ENCODE measurements at places on chromosomes 11 and 22.

DNA sequence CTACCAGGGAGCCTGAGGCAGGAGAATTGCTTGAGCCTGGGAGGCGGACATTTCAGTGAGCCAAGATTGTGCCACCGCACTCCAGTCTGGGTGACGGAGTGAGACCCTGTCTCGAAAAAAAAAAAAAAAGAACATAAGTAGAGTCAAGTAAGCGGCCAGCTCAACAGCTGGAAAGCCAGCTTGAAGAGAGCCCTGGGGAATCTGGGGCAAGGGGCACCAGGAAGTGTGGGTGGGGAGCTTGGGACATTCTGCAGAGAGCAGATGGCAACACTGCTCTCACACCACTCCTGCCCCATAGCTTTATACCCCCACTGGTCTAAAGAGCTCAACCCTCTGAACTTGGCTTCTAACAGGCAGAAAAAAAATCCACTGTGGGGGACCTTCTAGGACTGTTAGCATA is 505.6 kb downstream of the BUD13 start:
- DNase-seq = no peak

DNA sequence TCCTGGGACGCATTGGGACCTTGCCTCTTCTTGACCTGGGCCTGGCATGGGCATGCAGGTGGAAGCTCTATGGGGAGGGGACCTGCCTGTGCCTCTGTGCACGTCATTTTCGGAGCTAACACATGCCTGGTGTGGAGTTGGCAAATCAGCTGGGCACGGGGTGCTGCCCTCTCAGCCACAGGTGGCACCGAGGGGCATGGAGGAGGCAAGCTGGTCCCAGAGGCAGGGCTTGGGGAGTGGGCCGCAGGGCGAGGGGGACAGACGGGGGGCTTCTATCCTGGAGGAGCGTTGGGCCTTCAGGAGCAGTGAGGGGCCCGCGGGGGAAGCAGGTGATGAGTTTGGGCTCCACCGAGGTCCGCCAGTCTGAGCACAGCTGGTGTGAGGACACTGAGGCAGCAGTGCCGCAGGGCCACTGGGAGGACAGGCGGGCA is 362.0 kb downstream of the TBC1D22A start:
- no peak for DNase-seq

GRCh38 chr11:131404010-131404409 is 33.6 kb downstream of the NTM start:
- DNase-seq = no peak

DNA sequence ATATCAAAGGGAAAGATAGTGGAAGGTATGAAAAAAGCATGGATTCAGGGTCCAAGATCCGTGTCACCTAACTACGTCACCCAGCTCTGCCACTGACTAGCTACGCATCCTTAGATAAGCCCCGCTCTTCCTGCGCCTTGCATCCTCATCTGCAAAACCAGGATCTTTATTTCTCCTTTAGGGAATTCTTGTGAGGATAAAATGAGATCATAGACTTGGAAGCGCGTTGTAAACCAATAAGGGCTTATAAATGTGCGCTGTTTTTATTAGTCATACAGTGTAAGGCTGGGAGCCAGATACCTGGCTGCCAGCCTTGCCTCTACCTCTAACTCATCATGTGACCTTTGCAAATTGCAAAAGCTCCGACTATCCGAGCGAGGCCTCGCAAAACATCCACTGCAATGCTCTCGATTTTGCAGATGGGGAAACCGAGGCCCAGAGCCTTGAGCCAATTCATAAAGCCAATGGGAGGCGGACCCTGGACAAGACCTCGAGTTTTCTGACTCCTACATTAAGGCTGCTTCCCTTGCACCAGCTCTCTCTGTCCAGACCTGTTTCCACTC is 753 bp downstream of the PRPF19 start:
- no peak for DNase-seq

- DNase-seq = no peak
Observed at GRCh38 chr22:23984430-23984829, 4.5 kb downstream of the GSTT2 start.

DNA sequence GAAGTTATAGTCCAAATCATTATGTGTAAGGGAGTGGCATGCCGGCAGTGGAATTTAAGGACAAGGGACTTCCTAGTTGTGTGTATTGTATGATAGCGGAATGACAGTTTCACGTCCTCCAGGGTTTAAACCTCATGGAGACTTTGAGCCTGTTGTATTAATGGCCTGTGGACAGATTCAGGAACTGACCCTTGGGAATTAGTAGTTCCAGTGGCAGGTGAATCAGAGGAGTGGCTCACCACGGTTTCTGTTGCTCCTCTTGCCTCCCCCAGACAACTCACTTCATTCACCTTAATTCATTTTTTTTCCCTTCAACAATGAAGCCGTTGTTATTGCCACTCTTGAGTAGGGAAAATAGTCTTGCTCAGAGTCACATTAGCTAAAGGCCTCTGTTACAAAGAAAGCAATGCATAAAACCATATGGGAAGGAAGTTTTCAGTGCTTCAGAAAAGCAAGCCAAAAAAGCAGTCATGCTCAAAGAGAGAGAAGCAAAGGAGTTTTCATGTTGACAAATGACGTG is 22.6 kb downstream of the AMOTL1 start:
- DNase-seq = no peak

DNA sequence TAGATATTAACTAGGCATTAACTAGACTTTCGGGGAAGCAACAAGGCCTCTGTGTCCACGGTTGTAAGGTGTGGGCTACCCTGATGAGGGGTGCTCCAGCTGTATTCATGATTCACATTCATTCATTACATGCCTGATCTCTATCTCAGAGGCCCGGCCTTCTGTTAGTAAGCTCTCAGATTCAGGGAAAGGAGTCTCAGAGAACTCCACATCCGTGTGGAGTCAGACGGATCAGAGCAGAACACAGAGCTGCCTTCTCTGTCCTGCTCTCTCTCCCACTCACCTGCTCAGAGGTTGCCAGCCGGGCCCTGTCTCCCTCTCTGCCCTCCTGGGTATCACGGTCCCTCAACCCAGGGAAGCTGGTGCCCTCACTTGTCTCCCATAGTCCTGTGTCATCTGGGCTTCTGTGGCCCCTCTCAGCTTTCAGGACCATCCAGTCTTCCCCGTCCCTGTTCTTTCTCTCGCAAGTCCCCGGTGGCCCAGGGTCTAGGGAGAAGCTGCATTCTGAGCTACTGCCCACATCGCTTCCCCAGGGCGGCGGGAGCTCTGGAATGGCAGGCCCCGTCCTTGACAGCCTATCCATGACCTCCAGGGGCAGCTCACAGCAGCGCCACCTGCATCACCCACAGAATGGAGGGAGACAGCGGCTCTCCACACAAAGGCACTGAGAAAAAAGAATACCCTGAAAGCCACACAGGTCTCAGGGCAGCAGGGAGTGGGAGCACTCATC is 4.3 kb downstream of the TP53AIP1 start:
- no peak for DNase-seq

- DNase-seq = no peak
Observed at GRCh38 chr22:44090571-44090905, 66.4 kb downstream of the PARVB start.

DNA sequence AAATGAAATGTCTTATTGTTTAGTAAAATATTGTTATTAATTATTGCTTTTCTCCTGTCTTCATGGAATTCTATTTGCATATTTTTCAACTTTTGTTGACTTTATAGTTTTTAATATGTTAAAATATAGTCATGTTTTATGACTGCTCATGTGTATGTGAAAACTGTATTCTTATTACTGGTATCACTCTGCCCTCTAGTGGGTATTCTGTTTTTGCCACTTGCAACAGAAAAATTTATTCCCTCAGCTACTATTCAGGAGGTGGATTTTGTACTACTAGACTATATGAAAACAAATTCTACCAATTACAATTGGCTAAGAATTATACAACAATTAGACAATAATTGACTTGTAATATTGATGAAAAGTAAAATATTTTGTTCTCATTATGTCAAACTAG is 45.0 kb downstream of the OR4C6 start:
- DNase-seq = no peak

- DNase-seq = no peak
Observed at GRCh38 chr11:112778091-112778876, 182.9 kb upstream of the NCAM1 start.

DNA sequence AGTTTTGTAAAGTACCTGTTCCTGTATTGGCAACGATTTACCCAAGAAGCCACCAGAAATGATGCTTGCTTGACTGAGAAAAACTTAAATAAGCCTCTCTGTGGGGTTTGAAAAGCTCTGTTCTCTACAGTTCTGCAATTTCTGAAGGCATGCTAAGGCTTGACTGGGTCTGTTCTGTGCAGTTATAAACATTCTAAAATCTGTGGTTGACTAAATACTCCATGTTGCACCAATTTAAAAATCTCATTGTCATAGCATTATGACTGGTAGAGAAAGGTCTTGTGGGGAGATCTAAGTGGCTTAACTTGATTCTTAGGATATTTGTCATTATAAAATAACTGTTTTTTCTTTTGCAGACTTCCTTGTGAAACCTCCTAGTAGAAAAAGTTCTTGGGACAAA is 73.7 kb downstream of the MTMR3 start:
- no peak for DNase-seq

DNA sequence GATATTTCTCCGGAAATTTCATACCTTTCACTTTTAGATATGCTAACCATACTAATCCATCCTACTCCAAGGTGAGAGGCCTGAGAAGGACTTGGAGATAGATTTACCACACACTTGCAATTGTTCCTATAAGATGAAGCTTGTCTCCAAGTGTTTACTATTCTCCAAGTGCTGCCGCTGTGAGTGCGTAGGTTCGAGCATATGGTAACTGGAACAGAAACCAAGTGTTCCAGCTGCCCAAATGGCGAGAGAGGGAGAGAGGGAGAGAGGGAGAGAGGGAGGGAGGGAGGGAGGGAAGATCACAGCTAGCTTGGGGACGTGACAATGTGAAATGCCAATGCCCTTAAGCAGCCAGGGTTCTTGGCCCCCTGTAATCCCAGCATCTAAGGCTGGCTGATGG is 21.5 kb downstream of the ASCC2 start:
- DNase-seq = no peak

DNA sequence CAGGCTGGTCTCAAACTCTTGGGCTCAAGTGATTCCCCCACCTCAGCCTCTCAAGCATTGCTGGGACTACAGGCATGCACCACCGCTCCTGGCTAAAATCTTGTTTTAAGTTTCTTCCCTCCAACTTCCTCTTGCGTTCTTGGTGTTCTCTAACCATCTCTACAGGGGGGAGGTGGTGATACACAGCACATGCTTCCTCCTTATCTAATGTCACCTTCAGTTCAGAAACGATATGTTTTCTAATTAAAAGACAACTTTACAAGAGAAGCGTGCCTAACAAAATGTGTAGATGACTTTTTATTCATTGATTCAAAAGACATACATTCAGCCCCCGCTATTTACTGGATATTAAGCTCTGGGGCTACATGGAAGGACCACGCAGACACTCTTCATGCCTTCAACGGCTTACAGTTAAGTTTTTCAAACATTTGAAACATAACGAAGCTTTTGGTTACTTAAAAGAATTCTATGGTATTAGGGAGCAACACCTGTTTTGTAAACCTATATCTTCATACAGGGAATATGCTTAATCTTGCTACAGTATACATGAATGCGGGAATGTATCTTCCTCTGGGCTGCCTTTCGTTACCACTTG is 933 bp upstream of the DLAT start:
- no peak for DNase-seq

GRCh38 chr11:109707411-109707810 is 285.4 kb downstream of the C11orf87 start:
- DNase-seq = no peak

DNA sequence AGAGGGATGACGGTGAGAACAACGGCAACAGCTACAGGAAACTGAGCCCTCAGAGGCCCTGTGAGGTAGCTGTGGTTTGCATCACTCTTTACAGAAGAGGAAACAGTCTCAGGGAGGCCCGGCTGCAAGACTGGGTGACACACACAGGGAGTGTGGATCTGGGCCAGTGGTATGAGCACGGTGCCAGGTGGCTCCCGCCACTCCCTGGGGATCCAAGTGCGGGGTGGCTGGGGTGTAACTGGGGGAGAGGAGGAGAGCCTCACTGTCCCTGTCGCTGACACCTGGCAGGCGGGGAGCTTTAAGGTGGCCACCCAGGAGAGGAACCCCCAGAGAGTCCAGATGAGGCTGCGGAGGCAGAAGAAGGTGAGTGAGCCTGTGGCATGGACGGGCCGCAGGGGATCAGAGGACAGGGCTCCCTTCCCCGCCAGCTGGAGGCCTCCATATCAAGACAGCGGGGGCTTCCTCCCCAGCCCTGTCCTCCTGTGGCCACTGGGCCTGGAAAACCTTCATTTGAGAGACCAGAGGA is 5.6 kb downstream of the RGL4 start:
- peak; percentile 60 for DNase-seq

GRCh38 chr11:35157814-35158700 is 19.1 kb downstream of the CD44 start:
- DNase-seq = no peak

- no peak for DNase-seq
Observed at GRCh38 chr11:11722861-11723260, 101.1 kb upstream of the GALNT18 start.

DNA sequence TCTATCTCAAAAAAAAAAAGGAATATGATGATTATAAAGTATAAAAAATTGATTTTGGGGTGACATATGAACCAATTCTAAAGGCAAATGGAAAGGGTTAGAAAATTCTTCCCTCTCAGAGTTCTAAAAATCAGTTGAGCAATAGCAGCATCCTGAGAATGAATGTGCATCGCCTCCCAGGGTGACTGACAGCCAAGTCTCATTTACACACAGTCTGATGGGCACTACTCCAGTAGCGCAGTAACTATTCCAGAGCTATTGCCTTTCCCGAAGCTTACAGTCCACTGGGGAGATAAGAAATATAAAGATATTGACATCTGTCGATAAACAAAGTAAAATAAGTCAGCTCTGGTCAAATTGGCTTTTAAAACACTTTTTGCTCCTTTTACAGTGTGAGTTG is 32.3 kb upstream of the SORL1 start:
- DNase-seq = no peak

DNA sequence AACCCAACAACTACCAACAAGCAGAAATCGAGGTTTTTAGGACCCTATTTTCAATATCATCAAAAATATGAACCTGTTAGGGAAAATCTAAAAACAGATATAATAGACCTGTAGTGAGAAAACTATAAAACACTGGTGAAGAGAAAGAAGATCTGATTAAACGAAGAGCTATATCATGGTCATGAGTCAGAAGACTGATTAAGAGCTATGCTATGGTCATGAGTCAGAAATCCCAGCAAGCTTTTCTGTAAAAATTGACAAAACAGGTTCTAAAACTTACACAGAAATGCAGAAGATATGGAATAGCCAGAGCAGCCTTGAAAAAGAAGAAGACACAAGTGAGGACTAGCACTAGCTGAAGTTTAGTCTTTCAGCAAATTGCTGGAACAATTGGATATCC is 345.0 kb downstream of the TBC1D22A start:
- DNase-seq = no peak

DNA sequence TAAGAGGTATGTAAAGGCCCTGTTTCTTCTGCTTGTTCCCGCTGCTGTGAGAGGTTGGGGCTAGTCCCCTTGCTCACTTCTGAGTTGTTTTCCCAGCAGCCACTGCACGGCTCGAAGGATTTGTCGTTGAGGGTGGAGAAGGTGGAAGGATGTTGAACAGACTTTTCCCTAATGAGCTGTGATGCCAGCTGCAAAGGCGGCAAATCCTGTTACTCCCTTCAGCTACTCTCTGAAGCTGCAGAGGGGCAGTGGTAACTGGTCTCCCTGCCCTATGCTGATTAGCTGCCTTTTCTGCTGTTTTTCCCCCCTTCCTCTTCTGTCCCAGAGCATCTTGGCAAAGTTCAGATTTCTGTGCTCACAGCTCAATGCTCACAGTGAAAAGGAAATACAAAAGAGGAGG is 90.4 kb upstream of the SLC25A18 start:
- DNase-seq = no peak

Measured in stimulated activated CD8-positive, alpha-beta memory T cell treated with anti-CD3 and anti-CD28 coated beads, Interleukin-2, amount 100 ng/mL, for 48 hours (primary cell).